ENCODE measurements at places on chromosomes 4 and X.

- peak; percentile 69 for DNase-seq
Observed at GRCh38 chr4:156968479-156968984, 3.1 kb downstream of the PDGFC start.

DNA sequence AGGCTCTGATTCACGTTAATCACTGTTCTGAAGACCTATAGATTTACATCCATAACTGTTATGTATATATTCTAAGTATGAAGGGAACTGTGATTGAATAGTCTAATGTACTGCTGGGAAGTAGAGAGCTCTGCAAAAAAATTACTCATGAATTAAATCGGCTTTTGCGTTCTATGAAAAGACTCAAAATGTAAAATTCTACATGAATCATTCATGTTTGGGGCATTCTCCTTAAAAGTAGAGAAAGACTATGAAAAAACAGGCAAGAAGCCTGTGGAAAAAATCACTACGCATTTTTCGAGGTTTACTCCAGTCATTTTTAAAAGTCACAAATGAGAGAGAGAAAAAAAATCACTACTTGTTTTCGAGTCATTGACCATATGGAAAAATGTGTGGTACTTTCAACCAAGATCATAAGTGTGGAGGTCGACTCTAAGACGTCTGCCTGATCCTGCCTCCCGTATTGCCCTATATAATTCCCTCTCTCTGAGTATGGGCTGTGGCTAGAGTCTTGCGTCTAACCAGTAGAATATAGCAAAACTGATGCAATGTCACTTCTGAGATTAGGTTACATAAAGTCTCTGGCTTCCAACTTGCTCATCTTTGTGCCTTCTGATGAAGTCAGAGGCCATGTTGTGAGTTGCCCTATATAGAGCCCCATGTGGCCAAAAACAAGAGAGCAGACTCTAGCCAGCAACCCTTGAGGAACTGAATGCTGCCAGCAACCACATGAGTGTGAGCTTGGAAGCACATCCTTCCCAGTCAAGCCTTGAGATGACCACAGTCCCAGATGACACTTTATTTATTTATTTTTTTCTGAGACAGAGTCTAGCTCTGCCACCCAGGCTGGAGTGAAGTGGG lies 32.1 kb upstream of the VEGFD start:
- DNase-seq = no peak

- DNase-seq = no peak
Observed at GRCh38 chr4:40225497-40225896, 28.7 kb downstream of the RHOH start.

GRCh38 chr4:182842759-182843390 lies 74.3 kb downstream of the DCTD start:
- no peak for DNase-seq

DNA sequence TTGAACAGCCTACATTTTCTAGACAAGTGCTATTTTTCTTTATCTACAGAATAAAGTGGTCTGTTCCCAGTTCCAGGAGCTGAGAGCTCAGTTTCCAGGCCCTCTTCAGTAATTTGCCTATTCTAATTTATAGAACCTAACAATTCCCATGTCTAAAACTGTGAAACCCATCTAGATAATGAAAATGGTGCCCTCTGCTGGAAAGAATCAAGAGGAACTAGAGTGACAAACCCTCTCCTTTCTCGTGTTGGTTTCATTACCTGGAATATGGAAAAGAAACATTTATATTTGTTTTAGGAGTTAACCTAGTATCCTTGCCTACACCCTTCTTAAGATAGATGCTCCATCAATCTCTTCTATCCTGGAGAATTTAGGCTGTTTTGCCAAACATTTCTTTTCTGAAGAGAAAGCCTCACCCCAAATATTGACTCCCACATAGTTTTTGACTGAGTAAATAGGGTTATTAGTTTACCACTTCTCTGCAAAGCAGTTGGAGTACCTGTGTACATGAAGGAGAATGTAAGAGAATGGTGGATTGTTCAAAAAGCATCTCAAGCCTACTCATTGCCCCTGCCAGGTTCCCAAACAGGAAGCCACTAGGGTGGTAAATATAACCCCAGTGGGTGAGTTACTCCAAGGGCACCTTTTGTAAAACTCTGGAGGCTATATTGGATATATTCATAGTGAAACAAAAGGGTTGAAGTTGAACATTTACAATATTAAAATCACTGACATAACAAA lies 121.6 kb downstream of the RASL11B start:
- peak; percentile 65 for DNase-seq

GRCh38 chrX:35016051-35016450 lies 73.5 kb downstream of the FAM47B start:
- no peak for DNase-seq

- no peak for DNase-seq
Observed at GRCh38 chr4:79820427-79820826, 252.6 kb downstream of the ANTXR2 start.

DNA sequence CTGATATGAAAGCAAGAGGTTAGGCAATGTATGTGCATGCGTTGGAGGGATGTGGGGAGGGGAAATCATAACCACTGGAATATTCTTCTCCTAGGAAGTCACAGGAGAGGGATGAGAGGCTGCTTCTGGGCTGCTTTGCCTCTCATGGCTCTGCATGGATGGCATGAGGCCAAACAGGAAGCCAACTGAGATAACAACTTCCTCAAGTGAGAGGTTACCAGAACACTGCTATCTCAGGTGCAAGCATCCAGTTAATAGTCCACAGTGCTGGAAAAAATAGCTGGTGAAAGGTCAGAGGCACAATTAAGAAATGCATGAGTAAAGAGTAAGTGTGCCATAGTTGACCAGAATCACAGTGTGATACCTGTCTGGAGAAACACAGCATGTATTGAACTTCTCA lies 113.3 kb downstream of the ELOVL6 start:
- DNase-seq = no peak

GRCh38 chr4:170088716-170089115 lies 1.0 kb downstream of the AADAT start:
- no peak for DNase-seq

- no peak for DNase-seq
Observed at GRCh38 chrX:290476-291166, 9.4 kb downstream of the PLCXD1 start.

DNA sequence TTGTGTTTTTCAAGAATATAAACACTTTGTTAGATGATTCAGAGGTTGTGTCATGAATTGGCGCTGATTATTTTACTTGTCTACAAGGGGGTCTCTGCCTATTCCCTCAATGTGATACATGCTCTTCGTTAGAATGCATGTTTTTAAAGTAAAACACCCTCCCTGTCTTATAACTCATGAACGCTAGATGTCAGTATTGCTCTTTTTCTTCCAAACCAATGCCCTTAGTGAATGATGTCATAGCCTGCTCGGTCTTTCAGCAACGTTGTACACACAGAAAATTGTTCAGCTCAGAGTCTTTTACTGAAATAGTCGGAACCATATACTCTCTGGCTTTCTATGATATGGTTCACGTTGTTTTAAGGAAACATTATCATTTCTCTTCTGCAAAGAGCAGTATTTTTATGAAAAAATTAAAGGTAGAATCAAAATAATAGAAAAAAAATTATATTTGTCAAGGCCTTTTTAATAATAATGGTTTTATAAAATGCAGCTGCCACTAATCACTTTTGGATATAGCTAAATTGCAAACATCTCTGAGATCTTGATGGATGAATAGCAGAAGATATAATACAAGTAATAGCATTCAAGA lies 292.9 kb downstream of the TLL1 start:
- DNase-seq = peak; percentile 48

- no peak for DNase-seq
Observed at GRCh38 chrX:40952855-40953254, 132.4 kb upstream of the USP9X start.

DNA sequence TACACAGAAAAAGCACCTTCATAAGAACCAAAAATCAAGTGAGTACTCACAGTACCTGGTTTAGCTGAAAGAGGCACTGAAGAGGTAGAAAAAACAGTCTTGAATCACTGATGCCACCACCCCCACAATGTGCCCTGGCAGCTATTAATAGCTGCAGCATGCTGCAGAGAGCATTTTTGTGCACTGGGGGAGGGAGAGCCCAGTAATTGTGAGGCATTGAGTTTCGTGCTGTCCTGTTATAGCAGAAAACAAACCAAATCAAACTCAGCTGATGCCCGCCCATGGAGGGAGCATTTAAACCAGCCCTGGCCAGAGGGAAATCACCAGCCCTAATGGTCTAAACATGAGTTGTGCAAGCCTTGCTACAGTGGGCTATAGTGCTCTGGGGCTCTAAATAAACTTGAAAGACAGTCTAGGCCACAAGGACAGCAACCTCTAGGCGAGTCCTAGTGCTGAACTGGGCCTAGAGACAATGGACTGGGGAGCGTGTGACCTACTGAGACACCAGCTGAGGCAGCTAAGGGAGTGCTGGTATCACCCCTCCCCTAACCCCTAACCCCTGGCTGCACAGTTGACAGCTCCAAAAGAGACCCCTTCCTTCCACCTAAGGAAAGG lies 106.3 kb upstream of the TMLHE start:
- DNase-seq = no peak

DNA sequence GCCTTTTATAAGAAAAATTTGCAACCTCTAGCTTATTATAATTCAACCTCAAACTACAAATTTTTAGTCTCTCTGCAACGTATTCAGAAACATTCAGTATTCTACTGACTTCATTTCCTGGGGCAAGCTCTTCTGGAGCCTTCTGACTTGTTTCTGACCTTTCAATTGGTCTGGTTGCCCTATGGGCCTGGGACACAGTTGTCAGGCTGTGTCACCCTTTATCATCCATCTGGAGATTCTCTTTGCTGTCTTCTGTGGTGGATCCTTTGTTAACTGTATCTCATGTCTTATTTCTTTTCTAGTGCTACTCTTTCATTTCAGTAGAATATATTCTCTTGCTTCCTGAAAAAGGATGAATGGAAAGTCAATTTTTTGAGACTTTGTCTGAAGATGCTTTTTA lies 55.1 kb upstream of the PGRMC2 start:
- DNase-seq = no peak

- no peak for DNase-seq
Observed at GRCh38 chrX:141733371-141733770, 34.8 kb upstream of the SPANXD start.

DNA sequence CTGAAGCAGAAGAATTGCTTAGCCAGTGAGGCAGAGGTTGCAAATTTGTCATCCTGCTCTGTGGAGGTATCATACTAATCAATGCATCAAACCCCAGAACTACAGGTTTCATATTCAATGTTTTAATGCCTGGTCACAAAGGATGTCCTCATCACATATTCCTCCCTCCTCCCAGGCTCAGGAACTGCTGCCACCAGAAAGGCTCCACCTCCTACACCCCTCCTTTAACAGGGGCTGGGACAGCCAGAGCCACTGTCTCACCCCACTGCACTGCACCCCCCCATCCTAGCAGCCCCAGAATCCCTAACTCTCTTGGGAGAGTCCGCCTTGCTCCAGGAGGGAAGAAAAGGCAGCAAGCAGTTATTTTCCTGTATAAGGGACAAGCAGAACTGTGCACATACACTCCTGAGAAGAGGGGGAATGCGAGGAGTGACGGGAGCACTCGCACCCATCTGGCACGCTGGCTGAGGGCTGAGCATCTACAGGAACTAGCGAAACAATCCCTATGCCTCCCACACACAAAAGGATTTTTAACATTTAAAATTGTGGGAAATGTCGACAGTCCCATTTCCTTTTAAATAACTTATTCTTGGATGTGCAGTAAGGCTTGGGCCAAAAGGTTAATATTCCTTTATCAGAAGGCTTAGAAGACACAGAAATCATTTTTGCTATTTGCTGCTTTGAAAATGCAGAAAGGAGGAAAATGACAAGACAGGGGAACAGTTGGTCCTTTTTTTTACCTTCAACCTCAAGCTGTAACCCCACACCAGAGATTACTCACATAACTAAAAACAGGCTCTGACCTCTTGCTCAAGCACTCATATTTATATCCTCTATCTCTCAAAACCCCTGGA lies 27.8 kb downstream of the CD99L2 start:
- no peak for DNase-seq

DNA sequence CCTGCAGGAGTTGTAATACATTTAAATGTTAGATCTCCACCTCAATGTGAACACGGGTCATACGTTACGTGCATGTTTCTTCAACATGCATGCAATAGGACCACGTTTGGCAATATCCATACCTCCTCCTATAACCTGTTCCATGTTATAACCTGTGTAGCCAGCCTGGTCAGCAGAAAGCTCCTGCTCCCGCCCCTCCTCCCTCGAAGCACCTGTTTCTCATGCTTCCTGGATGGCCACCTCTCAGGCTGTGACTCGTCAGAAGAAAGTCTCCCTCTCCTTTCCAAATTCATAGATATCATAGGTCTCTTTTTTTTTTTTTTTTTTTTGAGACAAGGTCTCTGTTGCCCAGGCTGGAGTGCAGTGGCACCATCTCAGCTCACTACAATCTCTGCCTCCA lies 96.5 kb downstream of the HMX1 start:
- no peak for DNase-seq

DNA sequence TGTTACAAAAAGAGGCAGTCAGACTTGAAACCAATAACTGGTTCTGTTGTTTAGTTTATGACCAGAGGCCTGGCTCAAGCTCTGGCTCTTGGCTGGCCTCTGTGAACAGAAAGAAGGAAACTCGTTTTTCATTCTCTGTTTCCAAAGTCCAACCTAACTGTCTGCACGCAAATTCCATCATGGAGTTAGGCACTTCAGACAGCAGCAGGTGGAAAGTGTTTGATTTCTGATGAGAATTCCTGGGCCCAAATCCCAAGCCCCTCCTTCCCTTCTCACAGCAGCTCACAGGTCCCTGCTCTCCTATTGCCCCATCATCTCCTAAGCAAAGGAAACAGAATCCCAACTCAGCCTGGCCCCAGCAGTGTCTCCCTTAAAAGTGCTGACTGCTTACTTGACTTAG lies 42.8 kb upstream of the FGF16 start:
- DNase-seq = no peak

DNA sequence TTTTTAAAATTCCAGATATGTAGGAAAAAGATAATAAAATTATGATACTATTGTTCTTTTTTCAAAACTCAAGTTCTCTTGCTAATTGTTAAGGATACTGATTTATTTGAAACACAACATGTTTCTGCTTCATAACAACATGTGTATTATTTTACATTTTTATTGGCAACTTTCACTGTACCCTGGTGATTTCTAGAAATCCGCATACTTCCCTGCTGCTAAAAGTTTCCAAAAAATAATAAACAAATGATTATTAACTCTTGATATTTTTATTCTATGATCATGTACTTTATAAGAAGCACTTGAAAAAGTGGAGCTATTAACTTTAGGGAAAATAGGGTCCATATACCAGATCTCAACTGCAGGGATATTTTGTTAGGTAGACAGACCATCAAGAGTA lies 71.2 kb upstream of the HCCS start:
- DNase-seq = no peak

DNA sequence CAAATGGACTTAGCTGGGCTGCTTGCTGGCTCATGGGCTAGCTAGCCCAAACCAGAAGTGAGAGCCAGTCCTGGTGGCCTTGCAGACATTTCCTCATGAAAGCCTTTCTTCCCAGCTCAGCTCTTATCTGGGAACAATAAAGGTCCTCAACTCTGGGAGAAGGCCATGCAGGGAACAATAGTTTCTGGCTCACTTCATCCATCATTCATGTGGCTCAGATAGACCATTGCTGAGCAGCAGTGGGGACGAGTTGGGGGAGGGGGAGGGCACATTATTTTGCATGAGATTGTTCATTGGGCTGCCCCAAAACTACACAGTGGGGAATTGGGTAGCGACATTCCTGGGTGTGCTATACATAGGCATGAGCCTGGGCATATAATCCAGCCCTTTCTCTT lies 47.6 kb downstream of the NHSL2 start:
- DNase-seq = no peak
